ENCODE measurements at places on chromosomes 1 and 21.

DNA sequence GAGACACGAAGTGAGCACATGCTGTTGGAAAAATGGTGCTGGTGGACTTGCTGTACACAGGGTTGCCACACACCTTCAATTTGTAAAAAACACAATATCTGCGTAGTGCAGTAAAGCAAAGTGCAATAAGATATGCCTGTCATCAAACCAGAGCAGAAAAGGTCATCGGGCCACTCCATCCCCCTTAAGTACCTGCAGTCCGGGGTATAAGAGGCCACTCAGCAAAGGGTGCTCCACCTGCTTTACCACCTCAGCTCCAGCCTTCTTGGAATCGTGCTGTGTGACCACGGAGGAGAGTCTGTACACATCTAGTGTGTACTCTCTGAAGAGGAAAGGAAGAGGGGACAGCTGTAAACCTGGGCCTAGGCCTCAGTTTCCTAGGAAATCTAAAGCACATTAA is 10.9 kb downstream of the YARS1 start:
- no peak for DNase-seq

DNA sequence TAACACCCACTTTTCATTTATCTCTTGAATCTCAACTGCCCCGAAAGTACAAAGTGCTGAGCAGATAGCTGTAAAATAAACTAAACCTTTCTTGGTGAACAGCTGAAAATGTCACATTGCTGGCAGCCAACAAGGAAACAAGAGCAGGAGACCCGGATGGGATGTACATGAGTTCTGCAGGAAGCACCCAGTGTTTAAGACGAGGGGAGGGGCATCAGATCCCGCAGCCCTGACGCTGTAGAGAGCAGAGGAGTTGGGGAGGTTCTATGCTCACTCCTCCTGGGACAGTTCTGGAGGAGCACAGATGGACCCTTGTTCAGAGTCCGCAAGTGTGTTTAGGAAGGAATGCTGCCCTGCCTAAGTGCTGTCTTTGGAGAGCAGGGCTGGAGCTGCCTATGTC is 32.0 kb upstream of the EPHA8 start:
- no peak for DNase-seq

GRCh38 chr1:211148366-211148765 is 14.4 kb upstream of the KCNH1 start:
- no peak for DNase-seq

GRCh38 chr1:103259982-103260381 is 151.7 kb upstream of the COL11A1 start:
- DNase-seq, result no peak

DNA sequence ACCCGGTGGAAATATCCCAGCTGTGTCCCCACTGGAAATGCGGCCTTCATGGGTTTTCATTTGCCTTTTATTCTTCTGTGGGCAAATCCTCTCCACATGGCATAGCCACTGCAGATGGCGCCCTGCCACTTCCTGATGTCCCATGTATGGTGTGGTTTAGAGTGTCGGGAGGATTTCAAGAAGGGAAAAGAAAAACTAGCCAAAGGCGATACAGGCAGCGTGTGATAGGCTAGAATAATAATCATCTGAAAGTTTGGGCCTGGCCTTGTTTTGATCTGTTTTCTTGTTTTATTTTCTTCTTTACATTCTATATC is 123.6 kb downstream of the PEX14 start:
- DNase-seq, result no peak

DNA sequence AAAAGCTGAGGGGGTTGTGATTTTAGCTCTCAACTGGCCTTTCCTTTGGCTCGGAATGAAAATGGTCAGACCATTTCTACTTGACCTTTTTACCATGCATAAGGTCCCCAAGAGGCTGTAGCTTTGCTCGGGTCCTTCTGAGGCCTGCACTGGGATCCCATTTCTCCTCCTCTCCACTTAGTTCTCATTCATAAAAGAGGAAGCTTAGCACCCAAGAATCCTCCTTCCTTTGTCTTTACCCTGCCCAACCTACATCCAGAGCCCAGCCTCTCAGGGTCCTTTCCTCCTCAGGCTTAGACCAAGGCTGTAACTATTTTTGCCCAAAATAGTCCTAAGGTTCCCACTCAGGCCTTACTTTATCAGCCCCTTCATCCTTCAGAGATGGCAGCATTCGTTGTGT is 6.0 kb upstream of the SLC27A3 start:
- no peak for DNase-seq

- DNase-seq, result no peak
Measured at GRCh38 chr1:197180252-197180878, 33.9 kb upstream of the ASPM start.

GRCh38 chr1:87182611-87183010 is 146.1 kb upstream of the LMO4 start:
- DNase-seq, result no peak

DNA sequence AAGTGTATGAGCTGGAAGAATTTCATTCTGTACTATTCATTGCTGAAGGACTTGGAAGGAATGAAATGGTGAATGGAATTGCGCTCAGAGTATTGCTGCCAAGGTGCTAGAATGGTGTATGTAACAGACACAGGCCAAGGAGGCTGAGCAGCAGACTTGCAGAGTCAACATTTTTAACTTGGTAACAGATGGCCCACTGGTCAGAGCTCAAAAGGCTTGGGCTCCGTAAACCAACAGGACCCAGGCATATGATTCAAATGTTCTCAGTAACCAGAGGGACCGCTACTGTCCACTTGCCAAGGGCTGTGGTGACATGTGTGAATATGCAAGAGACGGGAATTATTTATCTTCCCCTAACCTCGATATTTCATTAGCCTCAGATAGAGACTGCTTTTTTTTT is 28.8 kb upstream of the PTGFRN start:
- no peak for DNase-seq

DNA sequence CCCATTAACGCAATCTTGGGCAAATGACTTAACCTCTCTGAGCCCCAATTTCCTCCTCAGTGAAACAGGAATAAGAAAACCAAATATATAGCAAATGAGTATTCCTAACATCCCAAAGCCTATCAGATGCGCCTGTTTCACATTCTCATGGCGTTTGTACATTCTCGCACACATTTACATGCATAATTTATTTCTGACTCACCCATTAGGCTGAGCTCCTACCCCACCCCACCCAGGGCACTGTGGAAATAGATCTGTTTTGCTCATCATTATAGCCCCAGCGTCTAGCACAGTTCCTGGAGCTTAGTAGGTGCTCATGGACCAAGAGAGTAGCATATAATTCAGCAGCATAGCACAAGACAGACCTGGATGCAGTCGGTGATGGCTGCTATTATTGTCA is 146.1 kb upstream of the VANGL1 start:
- DNase-seq, result no peak

- no peak for DNase-seq
Measured at GRCh38 chr1:206449565-206449964, 20.7 kb upstream of the IKBKE start.

DNA sequence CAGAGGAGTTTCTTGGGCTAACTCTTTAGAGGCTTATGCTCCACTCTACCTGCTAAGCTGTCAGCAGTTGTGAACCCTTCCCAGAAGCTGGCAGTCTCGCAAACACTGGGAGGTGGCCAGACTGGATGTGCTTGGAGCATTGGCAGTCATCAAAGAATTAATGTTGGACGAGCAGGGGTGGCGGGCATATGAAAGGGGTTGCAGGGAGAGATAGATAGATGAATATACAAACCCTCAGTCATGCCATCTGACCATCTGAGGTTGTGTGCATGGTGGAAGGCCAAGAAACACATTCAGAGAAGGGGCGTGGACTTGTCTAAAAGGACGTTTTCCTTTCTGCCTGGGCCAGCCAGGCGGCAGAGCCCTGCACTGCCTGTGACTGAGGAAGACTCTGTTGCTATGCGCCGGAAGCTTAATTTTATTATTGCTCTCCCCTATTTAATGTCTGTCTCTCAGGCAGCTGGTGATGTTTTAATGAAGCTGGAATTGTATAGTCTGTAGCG is 164.4 kb downstream of the PBX1 start:
- no peak for DNase-seq

- DNase-seq, result no peak
Measured at GRCh38 chr1:63898428-63899196, 124.8 kb downstream of the ROR1 start.

DNA sequence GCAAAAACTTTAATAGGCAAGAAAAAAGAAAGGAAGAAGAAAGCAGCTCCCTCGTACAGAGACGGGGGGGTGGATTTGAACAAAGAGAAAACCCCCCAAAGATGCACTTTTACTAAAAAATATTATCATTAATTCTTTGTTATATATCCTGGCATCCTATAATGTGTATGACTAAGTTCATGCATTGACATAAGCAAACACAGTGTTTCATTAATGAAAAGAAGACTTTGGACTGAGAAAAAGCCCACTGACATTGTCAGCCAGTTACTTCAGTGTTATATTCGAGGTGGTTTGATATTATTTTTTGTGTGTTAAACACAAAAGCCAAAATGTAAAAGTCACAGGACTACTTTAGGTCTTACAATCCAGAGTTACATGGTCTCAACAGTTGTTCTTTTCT is 110.1 kb upstream of the DPYD start:
- DNase-seq, result no peak

GRCh38 chr1:7280347-7280960 is 490.6 kb upstream of the VAMP3 start:
- DNase-seq, result no peak

DNA sequence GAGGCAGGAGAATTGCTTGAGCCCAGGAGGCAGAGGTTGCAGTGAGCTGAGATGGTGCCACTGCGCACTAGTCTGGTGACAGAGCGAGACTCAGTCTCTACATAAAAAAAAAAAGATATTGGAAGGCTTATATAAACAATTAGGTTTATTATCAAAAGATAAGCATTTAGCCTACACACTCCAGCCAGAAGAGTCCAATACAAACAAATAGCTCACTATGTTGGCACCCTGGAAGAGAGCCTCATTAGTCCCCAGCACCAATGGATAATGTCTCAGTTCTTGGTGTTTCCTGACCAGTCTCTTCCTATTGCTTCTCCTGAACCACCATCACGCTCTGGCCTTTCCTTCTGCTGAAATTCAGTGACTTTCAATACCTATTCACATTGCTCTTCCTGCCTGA is 48.6 kb upstream of the ATP1A1 start:
- no peak for DNase-seq

GRCh38 chr1:38269923-38270848 is 223.6 kb upstream of the POU3F1 start:
- DNase-seq, result no peak

DNA sequence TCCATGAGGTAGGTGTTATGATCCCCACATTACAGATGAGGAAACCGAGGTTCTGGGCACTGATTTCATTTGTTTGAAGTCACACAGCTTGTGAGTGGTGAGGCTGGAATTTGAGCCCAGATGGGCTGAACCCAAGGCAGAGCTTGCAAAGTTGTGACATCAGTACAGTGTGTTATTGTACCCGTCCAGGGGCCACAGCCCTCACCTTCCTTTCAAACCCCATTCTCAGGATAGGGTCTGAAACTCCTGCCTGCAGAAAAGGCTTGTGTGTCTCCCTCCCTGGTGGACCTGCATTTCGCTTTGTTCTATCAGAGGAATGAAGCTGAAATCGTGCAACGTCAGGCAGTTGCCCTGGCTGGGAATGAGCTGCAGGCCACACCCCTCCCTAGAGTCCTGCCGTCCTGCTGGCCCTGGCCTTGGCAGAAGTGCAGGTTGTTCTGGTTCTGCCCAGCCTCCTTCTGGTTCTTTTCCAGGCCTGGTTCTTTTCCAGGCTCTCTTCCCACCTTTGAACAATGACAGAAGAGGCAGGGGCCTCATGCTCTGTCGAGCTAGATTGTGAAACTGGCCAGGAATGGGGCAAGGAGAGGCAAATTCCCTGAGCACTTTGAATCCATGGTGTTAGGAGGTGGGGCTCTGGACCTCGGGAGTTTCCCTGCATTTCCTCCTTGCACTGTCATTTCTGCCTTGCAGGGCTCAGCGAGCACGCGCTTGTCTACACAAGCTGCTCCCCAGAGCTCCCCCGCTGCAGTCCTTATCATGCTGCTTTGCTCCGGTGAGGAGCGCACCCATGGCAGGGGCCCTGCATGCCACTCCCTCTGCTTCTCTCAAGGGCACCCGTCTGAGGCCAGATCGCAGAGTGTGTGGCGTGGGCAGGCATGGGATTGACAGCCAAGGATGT is 8.2 kb upstream of the MYOM3 start:
- DNase-seq, result no peak

GRCh38 chr1:23108918-23109533 is 59.6 kb downstream of the LUZP1 start:
- no peak for DNase-seq

DNA sequence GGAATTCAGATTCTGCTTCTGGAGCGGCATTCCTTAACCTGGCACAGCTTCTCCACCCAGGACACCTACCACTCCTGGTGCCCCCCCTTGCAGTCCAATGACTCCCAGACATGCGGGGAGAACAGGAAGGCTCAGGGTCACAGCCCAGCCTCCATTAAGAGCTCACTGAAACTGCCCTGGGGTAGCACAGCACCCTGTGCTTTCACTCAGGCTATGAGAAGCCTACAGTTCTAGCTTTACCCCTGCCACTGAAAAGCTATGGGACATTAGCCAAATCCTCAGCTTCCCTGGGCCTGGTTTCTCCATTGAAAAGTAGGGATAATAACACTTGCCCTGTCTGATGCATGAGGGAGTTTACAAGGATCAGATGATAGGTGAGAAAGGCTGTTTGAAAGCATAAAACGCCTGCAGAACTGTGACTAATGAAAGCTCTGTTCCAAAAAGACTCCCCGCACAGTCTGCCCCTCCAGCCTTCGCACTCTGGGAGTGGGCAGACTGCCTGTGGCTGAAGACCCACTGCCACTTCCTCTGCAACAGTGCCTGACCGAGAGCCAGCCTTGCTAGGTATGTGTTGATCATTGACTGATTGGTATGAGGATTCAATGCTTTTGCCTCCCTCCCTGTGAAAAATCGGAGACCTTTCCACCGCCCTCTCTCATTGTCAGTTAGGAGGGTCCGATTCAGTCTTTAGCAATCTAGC is 2.7 kb upstream of the CLDN19 start:
- no peak for DNase-seq

DNA sequence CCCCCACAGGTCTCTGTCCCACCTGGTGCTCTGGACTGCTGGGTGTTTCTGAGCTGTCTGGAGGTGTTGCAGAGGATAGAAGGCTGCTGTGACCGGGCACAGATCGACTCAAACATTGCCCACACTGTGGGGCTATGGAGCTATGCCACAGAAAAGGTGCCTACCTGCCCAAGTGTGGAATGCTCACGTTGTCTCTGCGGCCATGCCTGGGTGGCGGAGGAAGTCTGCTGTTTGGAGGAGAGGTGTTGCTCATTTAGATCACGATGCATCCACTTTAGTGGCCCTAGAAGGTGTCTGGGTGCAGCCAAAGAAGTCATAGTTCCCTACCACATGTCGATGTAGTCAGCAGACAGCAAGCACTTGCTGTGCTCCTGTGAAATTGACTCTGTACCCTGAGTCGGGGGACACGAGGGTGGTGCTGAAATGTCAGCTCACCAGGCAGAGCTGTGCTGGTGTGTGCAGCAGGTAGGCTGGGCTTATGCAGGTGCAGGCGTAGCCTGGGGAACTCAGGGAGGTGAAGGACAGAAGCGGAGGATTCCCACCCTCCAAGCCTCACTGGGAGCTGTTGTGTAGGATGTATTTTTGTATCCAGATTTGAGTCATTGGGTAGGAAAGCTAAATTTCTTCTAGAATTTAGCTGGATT is 32.8 kb upstream of the PWP2 start:
- no peak for DNase-seq
